Nucleus accumbens (tissue), 56 donors: ENCODE measurements at places on chromosomes 3 and 15.

GRCh38 chr3:55480911-55481743 is 6.0 kb downstream of the WNT5A start:
- DNase-seq = no peak

GRCh38 chr3:173253471-173253870 is 112.4 kb upstream of the SPATA16 start:
- DNase-seq = no peak

GRCh38 chr15:39788800-39789565 is 6.3 kb upstream of the FSIP1 start:
- DNase-seq = no peak

GRCh38 chr3:179018808-179019207 is 52.8 kb downstream of the ZMAT3 start:
- DNase-seq = no peak

- DNase-seq = no peak
These were observed 111.8 kb downstream of the CFAP20DC start for GRCh38 chr3:58938057-58938456.

- DNase-seq = no peak
These were observed 146.5 kb downstream of the XXYLT1 start for GRCh38 chr3:195124378-195124992.

DNA sequence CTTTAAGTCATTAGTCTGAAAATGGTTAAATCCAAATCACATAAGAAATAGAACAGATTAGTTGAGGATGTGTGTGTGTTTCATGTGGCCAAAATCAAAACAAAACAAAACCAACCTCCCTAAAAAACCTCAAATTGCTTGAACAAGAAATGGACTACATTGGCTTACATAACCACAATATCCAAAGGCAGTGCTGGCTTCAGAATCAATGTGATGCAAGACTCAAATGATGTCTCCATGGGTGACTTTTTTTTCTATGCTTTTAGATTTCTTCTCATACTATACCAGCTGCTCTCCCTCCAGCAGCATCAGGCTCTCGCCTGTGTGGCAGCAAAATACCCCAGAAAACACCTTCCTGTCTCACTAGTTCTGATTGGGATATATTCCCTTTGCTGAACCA is 36.0 kb upstream of the CMTM8 start:
- DNase-seq = no peak

DNA sequence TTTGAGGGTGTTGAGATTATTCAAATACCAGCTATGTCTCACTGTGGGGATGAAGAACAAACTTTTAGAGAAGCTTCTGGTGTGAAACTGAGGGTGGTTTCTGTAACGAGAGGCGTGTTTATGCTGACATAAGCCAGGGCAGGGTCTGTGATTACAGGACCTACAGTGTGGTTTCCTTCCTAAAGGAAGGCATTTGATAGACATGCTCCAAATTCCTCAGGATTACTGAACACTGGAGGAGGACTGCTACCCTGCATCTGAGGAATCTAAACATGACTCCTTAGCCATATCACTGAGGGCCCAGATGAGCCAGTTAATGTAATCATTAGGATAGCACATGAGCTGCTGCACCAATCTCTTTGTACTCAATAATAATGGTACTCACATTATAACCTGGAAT is 328.4 kb upstream of the UMPS start:
- DNase-seq = no peak

DNA sequence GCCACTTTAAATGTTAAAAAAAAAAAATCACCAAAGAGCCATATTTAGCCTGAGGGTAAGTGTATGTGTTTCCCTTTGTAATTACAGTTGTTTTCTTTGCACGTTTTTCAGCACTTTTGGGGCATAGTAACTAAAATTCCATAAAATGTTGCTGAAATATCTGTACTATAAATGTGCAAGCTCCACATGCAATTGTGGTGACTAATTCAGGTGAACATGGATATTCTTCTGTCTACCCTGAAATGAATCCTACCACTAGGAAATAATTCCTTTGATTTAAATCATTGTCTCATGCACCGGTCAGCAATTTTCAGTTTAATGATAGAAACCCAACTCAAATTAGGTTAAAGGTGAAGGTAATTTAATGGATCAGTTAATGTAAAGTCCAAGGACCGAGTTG is 13.1 kb upstream of the TFG start:
- DNase-seq = no peak

GRCh38 chr15:29349196-29349595 is 79.6 kb upstream of the NSMCE3 start:
- no peak for DNase-seq
